ENCODE measurements at places on chromosomes 16 and 17. TPM values are rescaled to one million over a fixed set of nuclear protein-coding genes. Genes with fewer than 3 reads are reported as not detected.
A peak's percentile ranks its signal among the peaks of the same experiment; 100 is the strongest.

DNA sequence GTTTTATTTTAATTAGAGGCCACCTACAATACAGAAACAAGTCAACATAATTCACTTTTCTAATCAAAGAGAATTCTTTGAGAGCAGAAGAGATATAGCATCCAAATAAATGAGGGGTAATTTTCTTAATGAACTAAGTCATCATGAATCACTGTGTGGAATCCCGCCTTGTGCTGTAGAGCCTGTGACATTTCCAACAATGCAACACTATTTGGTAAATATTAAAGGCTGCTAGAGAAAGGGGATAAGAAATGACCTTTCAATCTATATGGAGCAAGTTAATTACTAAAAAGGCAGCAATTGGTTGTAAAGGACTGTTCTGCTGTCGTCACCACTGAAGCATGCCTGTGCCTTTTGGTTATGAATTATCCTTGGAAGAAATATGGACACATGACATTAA, 345.7 kb upstream of the MAF start:
- DNase-seq, result no peak

Gene PIRT
- 0.97 TPM for total RNA-seq

Gene TSNAXIP1
- total RNA-seq, result 3.7 TPM

DNA sequence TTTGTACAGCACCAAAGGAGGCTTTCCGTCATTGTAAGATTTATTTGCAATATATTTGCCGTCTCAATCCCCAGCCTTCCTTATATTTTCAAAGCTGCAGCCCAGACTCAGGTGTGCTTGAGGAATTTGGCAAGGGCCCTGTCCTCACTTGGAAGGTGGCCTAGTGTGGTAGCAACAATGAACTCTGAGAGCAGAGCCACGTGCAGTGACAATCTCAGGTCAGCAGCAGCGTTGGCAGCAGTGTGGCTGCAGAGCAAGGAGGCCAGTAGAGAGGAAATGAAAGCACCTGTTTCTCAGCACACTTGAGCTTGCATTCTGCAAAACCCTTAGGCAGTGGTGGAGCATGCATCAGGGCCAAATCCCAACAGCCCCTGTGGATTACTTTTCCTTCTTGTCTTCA, 613.5 kb downstream of the RBFOX1 start:
- no peak for DNase-seq

- no peak for DNase-seq
These were observed 329 bp downstream of the NLK start for GRCh38 chr17:28042721-28043291.

- DNase-seq, result no peak
These were observed 77.5 kb downstream of the RPGRIP1L start for GRCh38 chr16:53626161-53626560.

Gene ACE
- total RNA-seq, result 0.77 TPM

DNA sequence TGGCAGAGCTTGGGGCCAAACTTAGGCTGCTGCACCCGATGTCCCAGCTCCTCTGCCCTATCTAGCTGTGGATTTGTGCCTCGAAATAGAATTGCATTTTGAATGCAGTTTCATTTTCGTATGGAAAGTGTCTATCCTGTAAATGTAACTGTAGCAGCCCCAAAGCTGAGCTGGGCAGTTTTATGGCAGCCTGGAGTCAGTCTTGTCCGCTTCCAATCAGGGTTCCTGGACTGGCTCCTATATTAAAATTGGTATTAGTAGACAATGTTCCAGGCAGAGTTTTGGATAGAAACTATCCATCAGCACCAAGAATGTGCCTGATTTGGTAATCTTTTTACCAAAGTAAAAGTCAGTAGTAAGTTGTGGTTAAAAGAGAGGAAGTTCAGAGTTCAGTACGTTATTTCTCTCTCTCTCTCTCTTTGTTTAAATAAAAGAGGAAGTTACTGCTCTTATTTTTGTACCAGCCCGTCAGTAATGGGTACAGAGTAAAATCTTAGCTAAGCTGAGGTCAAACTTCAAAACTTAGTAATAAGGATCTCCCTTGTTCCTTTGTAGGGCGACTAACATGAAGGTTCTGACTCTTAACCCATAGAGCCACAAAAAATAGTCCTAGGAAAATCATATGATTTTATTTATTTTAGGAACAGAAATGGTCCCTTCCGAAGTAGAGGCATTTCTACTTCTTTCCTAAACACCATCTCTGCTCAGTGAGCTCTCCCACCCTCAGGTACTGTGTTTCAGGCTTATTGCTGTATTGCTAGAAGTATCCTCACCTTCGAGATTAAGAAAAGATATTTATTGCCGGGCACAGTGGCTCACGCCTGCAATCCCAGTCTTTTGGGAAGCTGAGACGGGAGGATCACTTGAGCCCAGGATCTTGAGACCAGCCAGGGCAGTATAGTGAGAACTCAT, 28.0 kb downstream of the PRKCB start:
- DNase-seq, result no peak

Gene HYDIN
- total RNA-seq, result 23.6 TPM

Gene RGS9
- total RNA-seq, result 3.5 TPM

- no peak for DNase-seq
These were observed 383.2 kb upstream of the XYLT1 start for GRCh38 chr16:17853958-17854357.

DNA sequence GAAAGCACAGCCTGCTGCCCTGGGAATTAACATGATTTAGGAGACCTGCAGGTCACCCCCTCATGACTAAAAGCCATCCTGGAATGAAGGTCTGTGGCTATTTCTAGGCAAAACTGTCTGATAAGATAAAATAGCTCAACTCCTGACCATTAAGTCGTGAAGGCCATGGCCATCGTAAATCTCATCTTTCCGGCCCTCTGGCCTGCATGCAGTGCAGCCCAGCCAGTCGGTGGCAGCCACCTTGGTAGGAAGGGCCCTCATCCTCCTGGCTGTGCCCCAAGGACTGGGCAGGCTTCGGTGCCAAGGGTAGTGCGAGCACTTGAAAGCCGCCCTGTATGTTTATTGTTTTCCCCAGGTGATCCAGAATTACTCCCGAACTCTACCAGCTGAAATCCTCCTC, 18.2 kb upstream of the MEOX1 start:
- no peak for DNase-seq

DNA sequence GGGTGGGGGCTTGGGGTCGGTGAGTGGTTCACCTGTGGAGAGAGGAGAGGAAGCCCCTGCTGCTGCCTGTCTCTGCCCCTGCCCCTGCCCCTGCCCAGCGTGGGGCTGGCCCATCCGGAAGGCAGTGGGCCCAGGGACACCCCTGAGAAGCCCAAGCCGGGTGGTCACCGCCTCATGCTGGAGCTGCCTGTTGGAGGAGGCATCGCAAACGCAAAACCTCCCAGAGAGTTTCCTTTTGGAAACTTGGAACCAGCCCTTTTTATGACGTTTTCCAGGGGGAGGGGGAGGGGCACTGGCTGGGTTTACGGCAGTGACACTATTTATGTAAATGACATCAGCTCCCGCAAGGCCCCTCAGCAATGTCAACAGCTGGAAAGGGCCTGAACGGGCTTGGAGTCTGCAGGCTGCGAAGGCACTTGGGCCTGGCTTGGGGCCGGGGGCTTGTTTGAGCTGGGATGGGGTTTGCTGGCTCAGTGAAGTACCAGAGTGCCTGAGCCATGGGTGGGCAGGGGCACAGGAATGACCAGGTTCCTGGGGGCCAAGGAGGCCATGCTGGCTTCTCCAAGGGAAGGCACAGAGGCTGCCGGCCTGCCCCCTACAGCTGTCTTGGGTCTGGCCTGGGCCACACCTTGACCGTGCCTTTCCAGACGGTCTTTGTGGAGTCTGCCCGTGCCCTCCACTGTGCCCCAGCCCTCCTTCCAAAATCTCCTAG, 219.5 kb downstream of the NTN1 start:
- peak; percentile 84 for DNase-seq

Gene MEIOB
- total RNA-seq, result not detected

DNA sequence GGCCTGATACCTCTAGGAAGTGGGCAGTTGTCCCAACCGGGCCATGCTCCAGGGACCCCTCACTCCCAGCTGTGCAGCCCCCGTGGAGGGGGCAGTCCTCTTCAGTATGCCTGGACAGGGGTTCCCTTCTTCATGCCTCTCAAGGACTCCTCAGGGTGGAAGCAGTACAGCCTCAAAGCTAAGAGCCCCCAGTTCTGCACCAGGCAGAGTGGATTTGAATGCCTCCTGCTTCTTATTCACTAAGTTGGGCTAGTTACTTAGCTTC, 23.9 kb upstream of the ST6GALNAC1 start:
- DNase-seq, result no peak

- DNase-seq, result no peak
These were observed 68.7 kb downstream of the IRX6 start for GRCh38 chr16:55392701-55393100.

GRCh38 chr17:7806587-7806986, 27.4 kb upstream of the KDM6B start:
- DNase-seq, result no peak

DNA sequence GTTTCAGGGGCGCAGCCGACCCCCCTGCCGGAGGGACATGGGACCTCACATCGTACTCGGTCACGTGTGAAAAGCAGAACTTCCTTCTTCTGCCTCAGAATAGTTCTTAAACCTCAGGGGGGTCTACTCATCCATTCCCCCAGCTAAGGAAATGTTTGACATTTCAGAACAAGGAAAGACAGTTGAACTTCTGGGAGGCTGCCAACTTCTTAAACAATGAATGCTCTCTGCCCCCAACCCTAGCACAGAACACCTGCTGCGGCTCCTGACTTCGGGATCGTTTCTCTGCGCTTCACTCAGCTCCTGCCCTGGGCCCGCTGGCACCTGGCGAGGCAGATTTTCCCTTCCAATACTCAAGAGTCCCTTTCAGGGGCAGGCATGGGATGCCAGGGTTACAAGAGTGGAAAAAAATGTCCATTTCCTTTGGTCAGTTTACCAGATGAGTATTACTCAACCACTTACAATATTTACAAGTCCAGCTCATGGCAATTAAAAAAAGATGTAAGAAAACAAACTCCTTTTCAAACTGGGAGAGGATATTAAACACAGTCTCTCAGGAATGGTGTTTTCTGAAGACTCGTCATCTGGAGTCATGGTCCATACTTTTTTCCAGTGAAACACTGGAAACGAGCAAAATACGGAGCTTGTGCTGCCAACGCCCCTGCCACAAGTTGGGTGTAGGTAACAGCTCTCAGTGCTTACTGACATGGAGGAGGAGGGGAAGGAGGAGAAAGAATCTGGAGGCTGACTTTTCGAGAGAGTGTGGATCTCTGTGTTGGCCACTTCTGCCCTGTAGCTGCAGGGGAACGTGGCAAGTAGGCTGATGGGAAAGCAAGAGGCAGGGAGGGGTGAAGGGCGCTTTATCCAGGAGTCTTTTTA, 235.7 kb downstream of the NTN1 start:
- DNase-seq, result no peak

All from uterus (tissue), 4 donors.